ENCODE measurements at places on chromosomes 16 and 17. TPM values are rescaled to one million over a fixed set of nuclear protein-coding genes. Genes with fewer than 3 reads are reported as not detected.

Gene KLHL10
- polyA plus RNA-seq: not detected

Gene RNF222
- polyA plus RNA-seq: 0.08 TPM

Gene SRL
- not detected for polyA plus RNA-seq

Gene PIRT
- polyA plus RNA-seq: not detected

Gene EME1
- 0.13 TPM for polyA plus RNA-seq

Gene XAF1
- polyA plus RNA-seq: 8.0 TPM

Gene IRX3
- polyA plus RNA-seq: not detected

Gene CCL22
- not detected for polyA plus RNA-seq

Gene GPR142
- not detected for polyA plus RNA-seq

Gene CYB5D1
- 5.1 TPM for polyA plus RNA-seq

DNA sequence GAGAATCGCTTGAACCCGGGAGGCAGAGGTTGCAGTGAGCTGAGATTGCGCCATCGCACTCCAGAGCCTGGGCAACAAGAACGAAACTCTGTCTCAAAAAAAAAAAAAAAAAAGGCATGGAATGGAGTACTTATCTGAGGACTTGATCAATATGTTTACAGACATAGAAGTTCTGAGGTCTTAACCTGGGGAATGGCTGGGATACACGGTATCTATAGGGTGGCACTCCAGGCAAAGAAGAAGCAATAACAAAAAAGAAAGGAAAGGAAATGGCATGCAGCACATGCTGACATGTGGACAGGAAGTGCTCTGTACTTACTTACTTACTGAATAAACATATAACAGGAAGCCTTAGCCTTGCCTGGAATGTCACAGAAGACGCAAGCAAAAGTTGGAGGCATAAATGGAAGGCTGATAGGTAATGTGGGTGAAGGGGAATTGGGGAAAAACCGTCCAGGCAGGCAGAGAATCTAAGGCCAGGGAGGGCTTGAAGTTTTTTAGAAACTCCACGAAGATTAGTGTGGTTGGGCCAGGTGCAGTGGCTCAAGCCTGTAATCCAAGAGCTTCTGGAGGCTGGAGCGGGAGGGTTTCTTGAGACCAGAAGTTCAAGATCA is 10.1 kb upstream of the SPOP start:
- DNase-seq: peak; percentile 44

GRCh38 chr17:73228748-73229236 is 32.9 kb downstream of the CPSF4L start:
- DNase-seq: no peak

DNA sequence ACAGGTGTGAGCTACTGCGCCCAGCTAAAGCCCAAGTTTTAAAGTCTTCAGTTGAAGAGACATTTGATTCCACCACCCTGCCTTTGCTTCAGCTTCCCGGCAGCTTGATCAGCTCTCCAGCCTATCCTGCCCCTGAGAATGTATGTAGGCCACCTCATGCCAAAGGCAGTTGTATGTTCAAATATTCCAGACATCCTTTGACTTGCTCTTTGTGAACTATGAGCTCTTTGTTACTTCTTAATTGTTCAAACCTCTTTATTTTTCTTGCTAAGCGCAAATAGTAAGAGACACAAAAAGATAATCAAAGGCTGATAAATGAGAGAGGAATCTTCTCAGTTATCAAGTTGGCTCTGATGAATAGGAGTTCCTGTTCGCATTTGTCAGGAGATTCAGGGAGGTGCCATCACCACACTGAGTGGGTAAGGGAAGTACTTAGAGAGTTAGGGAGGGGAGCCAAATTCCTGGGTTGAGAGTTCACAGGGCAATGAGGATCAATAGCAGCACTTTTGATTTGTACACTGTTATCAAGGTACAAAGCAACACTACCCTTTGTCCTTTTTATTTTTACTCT is 32.0 kb upstream of the SUPT4H1 start:
- DNase-seq: no peak

GRCh38 chr16:50762241-50762640 is 20.4 kb downstream of the CYLD start:
- DNase-seq: no peak

- peak; percentile 40 for DNase-seq
These were observed 175.3 kb downstream of the UTP18 start for GRCh38 chr17:51435641-51436091.

- DNase-seq: no peak
These were observed 333.0 kb upstream of the C16orf82 start for GRCh38 chr16:26733710-26734109.

- no peak for DNase-seq
These were observed 260.3 kb downstream of the FTO start for GRCh38 chr16:53964145-53964790.

GRCh38 chr17:65776890-65777289 is 215.4 kb upstream of the AXIN2 start:
- no peak for DNase-seq

DNA sequence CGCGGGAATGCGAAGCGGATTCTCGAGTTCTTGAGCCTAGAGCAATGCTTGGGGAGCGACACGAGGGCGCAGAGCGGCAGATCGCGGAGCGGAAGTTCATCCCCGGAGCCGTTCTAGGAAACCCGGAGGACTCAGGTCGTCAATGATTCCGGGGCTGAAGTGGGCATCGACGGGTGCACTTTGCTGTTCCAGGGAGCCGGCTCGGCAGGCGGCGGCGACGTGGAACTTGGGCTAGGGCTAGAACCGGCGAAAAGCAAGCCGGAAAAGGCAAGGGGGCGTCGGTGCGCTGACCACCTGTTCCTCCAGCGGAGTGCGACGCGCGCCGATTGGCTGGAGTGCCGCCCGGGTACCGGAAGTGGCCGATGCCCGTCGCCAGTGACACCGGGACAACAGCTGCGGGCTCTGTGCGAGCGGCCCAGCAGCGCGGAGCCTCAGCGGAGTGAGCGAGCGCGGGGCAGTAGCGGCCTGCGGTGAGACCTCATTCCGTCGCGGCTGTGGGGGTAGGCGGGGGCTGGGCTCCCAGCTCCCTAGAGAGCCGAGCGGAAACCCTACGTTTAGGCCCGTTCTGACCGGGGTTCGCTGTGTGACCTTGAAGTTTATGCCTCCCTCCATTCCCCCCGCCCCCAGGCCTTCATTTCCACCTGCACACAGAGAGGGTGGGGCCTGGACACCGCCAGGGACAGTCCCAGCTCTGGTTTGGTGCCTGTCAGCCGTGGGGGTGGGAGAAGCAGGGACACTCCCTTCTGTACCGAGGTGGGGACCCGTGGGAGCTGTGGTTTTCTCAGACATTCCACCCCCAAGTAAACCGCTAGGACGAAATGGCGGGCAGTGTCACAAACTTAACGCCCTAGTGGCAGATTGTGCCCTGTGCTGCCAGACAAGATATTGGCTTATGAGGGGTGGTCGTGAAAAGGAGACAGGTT is at the start of gene ZFP3:
TSS of gene ZFP3 (plus strand) at position 362 of the 923 bp plus-strand sequence. CDS start 13,038 bp downstream, outside the sequence.
- peak; percentile 74 for DNase-seq

DNA sequence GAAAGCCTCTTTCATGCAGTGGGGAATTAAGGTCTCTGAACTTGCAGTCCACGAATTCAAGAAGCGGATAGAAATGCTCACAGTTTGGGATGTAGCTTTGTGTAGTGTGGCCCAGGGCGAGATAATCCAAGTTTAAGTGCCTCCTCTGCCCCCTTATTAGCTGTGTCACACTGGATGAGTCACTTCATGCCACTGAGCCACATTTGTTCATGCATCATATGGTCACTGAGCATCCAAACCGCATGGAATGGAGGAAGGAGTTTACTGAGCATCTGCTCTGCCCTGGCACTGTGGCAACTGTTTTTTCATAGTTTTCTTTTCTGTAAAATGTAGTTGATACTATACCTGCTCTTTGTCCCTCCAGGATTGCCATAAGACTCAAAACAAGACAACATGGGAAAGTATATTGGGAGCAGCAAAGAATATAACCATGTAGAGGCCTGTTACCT is 15.1 kb upstream of the DHX8 start:
- no peak for DNase-seq

- DNase-seq: peak; percentile 74
These were observed 23.6 kb downstream of the SEZ6 start for GRCh38 chr17:28982131-28982793.

- no peak for DNase-seq
These were observed 542 bp downstream of the SLC39A11 start for GRCh38 chr17:73091770-73092522.

DNA sequence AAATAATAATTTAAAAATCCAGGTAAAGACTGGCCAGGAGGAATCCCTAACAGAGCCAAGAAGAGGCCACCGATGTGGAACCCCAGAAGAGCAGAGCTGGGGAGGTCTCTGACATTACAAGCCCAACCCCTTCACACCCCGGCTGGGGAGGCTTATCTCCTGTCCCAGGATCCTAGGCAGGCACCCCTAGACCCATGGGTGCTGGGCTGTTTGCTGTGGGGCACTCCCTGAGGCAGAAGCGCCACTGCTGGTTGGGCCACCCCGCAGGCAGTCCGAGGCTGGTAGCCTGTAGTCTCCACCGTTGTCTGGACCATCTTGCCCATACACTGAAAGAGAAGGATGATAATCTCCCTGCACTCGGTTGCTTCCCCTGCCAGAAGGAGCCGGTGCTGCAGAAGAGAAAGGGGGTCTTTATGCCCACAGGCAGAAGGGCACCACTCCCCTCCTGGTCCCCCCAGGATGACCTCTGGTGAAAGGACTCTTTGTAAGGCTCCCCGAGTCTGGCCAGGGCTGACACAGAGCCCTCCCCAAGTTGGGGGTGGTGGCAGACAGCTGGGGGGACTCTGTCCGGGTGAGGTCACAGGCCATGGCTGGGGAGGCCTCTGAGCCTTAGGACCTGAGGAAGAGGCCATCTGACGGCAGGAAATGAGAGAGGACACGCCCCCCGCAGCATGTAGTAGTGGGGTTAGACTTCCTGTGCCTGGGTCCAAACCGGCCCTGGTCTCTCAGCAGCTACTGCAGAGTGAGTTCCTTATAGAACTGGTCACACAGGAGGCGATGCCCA is 34.2 kb downstream of the CFAP20 start:
- DNase-seq: no peak
